T1000 (cell line): ENCODE measurements at places on chromosomes 1 and 21.

DNA sequence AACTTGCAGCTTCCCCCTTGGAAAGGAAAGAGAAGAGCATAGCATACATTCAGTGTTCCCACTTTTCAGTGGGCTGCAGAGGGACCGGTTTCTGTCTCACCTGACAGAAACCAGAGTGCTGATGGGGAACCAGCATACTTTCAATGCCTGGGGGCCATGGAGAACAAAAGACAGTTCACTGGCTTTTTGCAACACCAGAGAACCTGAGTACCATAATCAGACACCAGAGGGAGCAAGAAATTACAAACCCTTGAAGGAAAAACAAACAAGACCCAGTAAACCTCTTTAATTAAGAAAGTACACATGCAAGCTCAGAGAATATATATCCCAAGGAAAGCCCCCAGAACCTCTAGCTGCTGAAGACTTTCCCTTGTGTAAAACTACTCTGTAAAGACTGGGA, 51.1 kb downstream of the CSMD2 start:
- no peak for DNase-seq

DNA sequence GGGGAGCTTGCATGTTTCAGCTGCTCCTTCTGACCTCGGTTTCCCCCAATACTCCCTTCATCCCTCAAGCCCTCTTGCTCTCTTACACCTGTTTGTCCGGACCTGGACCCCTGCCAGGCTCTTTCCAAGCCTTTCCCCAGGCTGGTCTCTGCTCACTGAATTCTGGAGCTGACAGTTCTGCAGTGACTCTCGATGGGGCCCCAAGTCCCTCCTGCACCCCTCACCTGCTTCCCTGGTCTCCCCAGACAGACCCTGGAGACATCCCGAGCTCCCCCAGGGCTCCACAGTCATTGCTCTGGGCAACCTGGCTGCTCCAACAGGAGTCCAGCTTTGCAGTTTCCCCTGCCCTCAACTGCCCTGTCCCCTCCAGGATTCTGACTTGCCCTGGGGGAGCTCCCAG, 198.6 kb downstream of the GRIK3 start:
- no peak for DNase-seq

DNA sequence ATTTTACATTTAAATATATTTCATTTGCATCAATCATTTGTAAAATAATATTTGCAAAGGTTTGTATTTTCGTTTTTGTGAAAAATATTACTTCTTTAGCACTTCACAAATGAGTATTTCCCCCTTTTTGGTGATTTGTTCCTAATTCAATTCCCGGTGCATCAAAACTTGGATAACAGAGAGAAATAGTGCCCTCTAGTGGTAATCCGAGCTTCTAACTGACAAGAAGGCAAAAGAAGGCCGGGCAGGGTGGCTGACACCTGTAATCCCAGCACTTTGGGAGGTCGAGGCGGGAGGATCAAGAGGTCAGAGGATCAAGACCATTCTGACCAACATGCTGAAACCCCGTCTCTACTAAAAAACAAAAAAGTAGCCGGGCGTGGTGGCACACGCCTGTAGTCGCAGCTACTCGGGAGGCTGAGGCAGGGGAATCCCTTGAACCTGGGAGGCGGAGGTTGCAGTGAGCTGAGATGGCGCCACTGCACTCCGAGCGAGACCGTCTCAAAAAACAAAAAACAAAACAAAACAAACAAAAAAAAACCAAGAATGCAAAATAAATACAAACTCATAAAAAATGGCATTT, 137.7 kb downstream of the COL11A1 start:
- DNase-seq = no peak

DNA sequence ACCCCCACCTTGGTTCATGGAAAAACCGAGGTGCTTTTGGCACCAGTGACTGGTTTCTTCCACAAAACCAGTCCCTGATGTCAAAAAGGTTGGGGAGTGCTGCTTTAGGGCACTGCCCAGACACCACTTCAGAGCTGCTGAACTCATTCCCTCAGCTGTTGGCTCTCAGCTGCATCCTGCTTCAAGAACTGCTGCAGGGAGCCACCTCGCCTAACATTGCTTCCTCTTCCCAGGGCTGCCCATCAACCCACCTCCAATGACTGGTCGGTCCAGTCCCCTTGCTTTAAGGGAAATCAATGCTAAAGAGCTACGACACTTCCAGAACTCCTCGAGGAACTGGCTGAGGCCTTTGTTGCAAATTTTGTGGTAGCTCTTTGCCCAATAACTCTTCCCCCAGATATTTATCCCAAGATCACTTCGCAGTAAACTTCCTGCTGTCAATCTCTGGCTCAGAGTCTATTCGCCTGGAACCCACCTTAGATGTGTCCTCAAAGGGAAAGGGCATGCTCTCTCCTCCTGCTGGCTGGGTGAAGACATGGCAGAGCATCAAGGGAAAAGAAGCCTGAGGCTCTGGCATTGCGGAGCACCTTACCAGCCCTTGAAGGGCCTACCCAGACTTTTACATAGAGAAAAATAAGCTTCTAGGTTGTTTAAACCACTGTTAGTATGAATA, 29.0 kb downstream of the C1orf52 start:
- no peak for DNase-seq

DNA sequence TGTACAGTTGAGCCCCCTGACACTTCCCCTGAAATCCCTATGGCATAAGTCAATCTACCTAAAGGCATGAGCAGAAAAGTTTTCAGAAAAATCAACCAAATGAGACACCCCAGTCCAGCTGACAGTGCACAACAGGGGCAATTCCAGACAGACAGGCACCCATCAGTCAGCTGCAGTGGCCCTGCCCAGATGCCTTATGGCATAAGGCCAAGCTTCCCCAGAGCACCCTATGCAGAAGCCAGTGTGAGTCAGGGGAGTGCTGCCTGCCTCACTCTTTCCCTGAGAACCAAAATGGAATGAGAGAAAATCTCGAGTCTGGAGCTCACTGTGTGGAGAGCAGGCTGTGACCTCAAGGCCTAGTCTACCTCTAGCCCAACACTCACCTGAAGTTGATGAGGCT, 38.1 kb downstream of the MRAP start:
- no peak for DNase-seq

GRCh38 chr1:212030936-212031528, 4.3 kb downstream of the INTS7 start:
- peak; percentile 43 for DNase-seq

DNA sequence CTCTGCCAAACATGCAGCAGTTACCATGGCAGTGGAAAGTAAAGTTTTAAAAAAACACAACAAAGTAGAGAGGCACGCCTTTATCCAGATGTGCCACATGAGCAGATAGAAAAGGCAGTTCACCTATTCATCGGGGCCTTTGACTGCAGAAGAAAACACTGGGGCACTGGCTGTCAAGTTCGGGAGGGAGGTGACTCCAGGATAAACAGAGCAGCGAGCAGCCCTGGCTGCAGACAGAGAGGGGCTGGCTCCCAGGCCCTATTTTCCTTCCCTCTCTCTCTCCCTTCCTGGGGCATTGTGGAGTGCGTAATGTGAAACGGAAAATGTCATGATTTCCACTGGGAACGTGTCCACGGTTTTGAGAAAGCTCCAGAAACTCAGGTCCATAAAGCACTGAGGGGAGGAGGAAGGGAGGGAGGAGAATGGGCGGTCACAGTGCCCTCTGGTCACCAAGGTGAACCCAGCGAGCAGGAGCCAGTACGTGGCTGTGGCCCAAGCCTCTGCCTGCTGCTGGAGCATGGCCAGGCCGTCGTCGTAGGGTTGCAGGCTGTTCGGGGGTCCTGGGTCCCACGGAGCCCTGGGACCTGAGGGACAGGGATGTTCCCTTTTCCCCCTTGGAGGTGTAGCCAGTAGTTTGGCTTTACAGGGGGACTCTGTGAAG, 114.7 kb upstream of the IRF2BP2 start:
- DNase-seq = no peak

- peak; percentile 41 for DNase-seq
Observed at GRCh38 chr1:110155878-110156522, 5.7 kb downstream of the SLC6A17 start.

- DNase-seq = no peak
Observed at GRCh38 chr1:41780916-41781315, 137.8 kb downstream of the HIVEP3 start.

DNA sequence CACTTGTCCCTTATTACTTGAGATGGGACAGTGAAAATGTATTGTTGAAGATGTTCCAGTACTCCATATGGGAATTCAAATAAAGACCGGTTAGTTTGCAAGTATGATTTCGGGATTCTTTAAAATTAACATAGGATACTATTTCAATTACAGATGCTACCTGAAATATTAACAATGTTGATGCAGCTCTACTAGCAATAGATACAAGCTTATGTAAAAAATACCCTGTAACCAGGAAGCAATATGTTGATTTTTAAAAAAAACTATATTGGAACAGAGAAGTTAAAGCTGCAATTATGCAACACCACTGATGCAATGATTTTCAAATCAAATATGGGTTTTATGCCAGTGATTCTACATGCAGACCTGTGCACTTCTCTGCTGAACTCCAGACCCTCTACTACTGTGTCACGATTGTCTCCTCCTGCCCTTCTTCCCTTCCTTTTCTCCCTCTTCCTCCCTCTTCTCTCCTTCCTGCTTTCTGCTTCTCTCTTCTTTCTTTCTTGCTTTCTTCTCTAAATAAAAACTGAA, 179.2 kb downstream of the ATP6V1G3 start:
- no peak for DNase-seq

- no peak for DNase-seq
Observed at GRCh38 chr1:62090016-62090415, 104.6 kb upstream of the L1TD1 start.

GRCh38 chr1:175494011-175494554, 249.3 kb downstream of the TNR start:
- DNase-seq = no peak

- no peak for DNase-seq
Observed at GRCh38 chr21:34337741-34338140, 26.1 kb upstream of the KCNE2 start.

DNA sequence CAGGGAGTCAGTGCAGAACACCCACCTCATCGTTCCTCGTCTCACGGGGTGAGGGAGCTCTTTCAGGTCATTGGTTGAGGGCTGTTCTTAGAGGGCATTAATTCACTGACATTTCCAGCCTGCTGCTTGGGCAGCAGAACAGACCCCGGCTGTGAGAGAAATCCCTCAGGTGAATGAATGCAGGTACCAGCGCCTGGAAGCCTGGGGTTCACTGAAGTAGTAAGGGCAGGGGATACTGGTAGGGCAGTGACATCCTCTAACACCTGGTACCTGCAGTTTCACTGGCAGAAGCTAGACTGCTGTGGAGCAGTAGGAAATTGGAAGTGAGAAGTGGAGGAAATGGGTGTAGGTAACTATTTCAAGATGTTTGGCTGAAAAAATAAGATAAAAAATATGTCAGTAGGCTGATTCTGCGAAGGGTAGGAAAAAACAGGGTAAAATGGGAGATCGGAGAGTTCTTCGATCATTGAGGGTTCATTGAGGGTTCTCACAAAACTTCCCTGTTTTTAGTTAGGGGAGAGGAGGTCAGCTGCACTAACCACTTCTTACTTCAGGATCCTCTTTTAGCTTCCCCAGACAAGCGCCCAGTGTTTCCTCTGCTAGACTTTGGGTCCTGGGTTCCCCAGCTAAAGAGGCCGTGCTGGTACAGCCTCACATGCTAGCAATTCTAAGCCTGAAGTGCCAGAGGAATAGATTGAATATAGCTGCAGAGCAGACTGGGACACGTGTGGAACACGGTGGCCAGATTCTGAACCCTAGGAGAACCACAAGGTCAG, 55.2 kb downstream of the RNF220 start:
- DNase-seq = no peak

DNA sequence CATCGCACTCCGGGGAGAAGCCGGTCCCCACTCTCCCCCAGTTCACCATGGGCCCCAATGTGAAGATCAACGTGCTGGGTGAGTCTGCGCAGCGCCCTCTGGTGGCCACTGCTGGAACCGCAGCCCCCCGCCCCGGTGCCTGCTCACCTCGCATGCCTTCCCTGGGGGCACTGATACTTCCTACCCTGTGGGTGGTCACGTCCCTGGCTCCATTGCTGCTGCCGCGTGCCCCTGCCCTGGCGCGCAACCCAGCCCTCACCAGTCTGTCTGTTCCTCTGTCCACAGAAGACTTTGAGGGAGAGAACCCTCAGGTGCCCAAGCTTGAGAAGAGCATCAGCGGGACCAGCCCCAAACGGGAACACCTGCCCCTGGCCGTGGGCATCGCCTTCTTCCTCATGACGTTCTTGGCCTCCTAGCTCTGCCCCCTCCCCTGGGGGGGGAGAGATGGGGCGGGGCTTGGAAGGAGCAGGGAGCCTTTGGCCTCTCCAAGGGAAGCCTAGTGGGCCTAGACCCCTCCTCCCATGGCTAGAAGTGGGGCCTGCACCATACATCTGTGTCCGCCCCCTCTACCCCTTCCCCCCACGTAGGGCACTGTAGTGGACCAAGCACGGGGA, 7.6 kb downstream of the EFNA3 start:
- peak; percentile 60 for DNase-seq

- DNase-seq = no peak
Observed at GRCh38 chr1:11855430-11855829, 3.3 kb downstream of the NPPB start.

DNA sequence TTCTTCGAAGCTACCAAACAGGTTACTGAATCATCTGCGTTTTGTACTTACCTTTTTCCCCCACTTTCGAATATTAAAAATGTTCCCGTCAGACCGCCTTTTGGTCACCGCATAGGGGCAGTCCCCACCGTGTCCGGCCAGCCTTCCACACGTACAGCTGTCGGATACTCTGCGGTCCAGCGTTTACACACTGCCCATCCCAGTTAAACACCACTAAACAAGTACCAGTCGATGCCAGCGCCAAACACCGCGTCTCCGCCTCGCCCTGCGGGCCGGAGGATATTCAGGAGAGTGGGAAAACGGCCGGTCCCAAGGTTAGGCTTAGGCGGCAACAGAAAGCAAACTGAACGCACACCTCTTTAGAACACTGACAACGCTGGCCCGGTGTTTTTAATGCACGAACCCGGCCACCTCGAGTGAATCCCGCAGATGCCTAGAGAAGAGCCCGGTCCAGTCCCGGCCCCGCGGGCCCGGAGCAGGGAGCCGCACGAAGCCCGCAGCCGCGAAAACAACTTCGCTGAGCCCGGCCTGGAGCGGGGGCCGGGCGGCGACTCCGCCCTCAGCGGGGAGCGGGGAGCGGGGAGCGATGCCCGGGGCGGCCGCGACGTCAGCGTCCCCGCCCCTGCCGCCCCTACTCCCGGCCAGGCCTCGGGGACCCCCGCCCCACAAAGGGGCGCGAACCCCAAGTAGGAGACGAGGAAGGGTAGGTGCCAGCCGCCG, 730 bp upstream of the PHF13 start:
- DNase-seq = no peak

DNA sequence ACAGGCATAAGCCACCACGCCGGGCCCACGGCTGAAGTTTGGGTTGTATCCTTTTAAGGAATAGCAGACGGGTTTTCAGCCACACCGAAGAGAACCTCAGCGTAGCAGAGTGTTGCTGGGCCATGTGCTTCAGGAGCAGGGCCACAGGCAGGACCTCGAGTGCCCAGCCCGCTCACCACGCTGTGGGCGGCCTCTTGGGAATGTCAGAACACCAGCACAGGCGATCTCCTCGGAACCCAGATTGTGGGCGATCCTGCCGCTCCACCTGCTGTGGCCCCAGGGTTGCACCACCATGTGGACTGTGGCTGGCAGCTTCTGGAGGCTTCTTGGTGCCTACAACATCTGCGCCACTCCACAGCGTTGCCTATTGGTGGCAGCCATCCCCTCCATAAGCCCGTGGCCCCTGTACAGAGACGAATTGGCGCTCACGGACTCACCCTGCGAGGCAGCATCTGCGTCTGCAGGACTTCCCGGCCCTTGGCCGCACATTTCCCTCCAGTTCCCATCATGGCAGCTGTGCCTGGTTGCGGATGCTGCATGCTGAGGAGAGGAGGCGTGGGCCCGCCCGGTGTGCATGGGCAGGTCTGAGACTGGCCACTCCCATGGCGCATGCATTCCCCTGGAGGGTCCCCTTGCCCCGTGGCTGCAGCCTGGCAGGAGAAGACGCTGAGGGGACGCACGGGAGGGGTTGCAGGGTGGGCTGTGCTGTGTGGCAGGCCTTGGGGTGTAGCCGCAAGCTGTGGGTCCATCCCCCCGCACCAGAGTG, 69.3 kb downstream of the SKI start:
- no peak for DNase-seq
